ENCODE measurements at places on chromosomes 11 and 22.
A peak's percentile ranks its signal among the peaks of the same experiment; 100 is the strongest.

- DNase-seq = no peak
Observed at GRCh38 chr11:78061088-78061920, 2.4 kb upstream of the THRSP start.

- no peak for DNase-seq
Observed at GRCh38 chr11:6202041-6202440, 3.0 kb downstream of the OR52W1 start.

GRCh38 chr11:34948696-34949095, 32.3 kb downstream of the PDHX start:
- no peak for DNase-seq

DNA sequence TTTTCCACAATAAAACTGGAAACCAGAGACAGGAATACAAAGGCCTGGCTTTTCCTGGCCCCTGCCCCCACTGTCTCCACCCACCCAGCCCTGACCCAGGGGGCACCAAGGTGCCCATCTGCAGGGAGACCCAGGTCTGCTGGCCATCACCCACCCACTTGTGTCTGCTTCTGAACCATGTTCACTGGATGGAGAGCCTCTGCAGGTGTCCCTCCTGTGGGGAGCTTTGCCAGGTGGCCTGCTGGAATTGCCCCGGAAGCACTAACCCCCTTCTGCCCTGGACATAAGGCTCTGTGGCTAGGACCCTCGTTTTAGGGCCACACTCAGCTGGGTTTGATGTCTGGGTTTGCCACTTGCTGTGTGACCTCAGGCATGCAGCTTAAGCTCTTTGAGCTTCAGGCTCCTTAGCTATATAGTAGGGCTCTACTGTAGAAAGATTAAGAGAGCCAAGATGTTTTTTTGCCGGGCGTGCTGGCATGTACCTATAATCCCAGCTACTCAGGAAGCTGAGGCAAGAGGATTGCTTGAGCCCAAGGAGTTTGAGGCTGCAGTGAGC, 3.9 kb downstream of the SCARF2 start:
- no peak for DNase-seq

- peak; percentile 97 for DNase-seq
Observed at GRCh38 chr11:11279956-11280689, 72.9 kb downstream of the CSNK2A3 start.

DNA sequence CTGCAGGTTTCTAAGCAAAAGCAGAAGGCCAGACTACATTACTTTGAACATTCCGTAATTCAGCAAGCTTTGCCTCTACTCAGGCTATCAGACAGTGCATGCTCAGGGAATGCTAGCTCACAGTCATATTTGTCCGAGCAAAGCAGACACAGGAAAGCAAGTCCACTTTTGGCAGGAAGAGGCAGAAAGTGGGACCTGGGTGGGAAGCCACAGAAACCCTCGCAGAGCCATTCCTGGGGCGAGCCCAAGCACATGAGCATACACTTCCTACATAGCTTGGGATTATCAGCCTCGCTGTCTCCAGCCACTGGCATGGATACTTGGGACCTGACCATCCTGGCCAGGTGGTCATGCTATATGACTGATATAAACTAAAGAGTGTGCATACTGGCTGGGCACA, 113.3 kb downstream of the TRIM29 start:
- DNase-seq = no peak

GRCh38 chr22:27467711-27468110, 333.8 kb downstream of the MN1 start:
- no peak for DNase-seq

DNA sequence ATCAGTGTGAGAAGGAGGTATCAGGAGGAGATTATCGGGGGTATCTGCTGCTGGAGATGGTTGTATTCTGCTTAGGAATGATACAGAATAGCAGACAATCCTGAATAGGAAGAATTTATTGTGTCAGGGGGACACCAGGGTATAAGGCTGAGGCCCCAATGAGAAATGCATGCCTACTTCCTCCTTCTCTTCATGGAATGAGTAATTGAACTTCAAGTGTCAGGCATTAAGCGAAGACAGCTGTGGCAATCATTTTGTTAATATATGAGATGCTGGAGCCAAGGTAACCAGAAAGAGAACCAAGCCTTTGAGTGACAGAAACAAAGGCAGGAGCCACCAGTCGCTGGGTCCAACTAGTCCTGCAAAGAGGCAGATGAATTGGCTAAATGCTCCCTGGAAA, 49.1 kb downstream of the KIRREL3 start:
- DNase-seq = no peak

- DNase-seq = no peak
Observed at GRCh38 chr11:68968306-68969250, 12.2 kb downstream of the MRGPRD start.

DNA sequence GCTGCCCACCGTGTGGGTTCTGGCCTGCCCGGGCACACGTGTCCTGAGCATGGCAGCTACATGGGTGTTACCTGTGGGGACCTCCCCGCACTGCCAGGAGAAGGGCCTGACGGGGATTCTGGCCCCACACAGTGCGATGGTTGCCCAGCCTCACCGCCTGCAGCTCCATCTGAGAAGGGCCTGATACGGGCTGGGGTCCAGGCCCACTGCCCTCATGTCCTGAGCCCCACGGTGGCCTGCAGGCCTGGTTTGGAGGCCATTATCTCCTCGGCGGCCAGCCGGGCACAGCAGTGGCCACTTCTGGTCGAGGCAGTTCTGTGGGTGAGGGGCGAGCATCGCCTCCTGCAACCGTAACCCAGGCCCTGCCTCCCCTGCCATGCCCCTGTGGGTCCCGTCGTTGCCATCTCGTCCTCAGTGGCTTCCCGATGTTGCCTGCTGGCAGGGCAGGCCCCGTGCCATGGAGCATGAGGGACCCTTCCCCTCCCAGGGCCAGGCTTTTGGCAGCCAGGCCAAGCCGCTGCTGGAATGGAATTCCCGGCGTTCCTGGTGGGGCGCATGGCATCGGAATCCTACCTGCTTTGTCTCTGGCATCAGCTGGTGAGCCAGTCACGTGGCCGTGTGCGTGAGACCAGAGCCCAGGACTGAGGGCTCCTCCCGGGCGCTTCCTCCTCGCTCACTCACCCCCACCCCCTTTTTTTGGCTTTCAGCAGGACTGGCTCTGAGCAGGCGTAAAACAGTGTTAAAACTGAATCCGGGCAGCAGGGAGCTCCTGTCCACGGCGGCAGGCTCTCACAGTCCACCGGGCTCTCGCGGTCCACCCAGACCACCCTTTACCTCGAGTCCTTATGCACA, 71.9 kb upstream of the PPARA start:
- DNase-seq = no peak

DNA sequence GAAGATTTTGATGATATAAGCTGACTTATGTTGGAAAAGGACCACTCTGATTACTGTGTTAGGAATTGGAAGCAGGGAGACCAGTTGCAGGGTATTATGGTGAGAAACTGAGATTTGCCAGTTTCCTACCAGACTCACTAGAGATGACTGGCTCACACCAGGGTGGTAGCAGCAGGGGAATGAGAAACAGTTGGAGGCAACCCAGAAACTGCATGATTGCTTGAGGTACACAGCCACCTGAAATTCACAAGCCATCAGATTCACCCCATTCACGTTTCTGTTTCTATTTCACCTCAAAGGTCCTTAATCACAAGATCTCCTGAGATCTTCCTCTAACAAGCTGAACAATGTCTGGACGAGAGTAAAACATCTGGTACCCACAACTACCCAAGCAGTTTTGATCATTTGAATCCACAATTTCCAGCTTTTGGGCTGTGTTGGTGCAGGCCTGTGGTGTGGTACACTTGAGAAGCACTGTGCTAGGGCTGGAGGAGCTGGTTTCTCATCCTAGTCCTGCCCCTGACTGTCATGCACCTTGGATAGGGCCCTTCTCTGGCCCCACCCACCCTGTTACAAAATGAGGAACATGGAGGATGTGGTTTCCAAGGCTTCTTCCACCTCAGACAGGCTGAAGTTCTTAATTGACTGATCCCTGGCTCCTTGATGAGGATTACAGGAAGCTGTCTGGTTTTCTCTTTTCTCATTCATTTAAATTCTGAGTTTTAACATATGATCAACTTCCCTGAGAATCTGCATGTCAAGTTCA, 233.4 kb downstream of the INSC start:
- no peak for DNase-seq

- DNase-seq = no peak
Observed at GRCh38 chr11:81432333-81432732, 1301.3 kb downstream of the FAM181B start.

DNA sequence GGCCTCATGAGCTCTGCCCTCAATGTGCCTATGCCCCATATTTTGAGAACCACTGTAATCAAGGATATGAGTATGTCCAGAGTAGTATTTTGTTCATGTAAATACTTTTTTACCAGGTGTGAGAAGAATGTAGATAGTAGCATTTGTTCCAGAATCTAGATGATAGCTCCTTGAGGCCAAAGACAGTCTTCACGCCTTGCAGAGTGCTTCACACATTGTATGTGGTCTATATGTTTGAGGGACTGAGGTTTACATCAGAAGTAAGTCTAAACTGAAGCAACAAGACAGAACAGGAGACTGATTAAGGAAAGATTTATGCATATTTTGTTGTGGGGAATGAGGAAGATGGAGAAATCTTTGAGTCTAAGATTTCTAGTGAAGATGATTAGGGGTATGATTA, 12.5 kb downstream of the CEP57 start:
- no peak for DNase-seq

GRCh38 chr22:17773606-17774205, 563 bp downstream of the BID start:
- peak; percentile 74 for DNase-seq

DNA sequence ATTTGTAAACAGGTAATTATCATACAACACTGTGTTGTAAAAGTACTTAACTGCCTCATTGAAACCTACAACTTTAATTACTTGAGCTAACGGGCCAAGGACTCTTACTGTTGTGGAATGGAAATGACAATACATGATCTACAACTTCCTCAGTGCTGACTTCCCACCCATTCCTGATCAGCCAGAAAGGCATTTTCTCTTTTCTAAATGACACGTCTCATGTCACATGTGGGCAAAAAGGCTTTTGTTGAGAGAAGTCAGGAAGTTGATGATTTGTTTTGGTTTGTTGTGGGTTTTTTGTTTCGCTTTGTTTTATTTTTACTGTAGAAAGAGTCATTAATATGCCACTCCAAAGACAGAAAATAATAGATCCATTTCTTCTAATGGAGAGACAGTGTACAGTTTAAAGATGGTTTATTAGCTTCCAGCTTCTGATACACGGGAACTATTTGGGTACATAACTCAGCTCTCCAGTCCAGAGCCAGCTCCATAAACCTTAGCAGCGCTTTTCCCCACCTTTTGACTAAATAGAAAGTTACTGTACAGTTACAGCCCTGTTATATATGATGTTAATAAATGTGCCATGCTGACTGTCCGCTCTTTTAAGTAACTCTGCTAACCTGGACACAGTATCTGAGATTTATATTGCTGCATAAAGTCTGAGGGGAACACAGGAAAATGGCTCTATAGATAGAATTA, 509.4 kb upstream of the API5 start:
- no peak for DNase-seq

- DNase-seq = peak; percentile 70
Observed at GRCh38 chr11:19253153-19253745, 12.5 kb upstream of the E2F8 start.

GRCh38 chr11:14190992-14191778, 167.8 kb downstream of the RRAS2 start:
- DNase-seq = no peak

GRCh38 chr11:46562527-46562926, 31.3 kb downstream of the AMBRA1 start:
- DNase-seq = no peak

- no peak for DNase-seq
Observed at GRCh38 chr22:23236026-23236425, 55.7 kb downstream of the BCR start.

DNA sequence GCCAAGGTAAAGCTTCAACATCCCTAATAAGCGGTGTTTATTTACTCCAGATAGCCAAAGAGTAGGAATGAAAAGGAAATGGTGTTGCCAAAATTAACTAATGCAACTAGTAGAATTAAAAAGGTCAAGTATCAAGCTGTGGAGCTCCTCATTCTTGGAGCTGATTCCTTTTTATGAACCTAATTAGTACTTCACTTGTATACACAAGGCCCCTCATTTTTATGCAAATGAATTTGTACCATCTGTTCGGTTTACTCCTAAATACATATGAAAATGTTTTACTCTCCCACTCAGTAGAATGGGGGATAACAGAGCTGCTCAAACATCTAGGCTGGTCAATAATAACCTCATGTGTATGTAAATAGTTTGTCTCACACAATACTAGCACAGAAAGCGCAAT, 426.4 kb upstream of the LUZP2 start:
- DNase-seq = no peak
